ENCODE measurements at places on chromosomes 16 and 17.

GRCh38 chr17:40560592-40561293, 4.5 kb downstream of the CCR7 start:
- DNase-seq = peak; percentile 89

DNA sequence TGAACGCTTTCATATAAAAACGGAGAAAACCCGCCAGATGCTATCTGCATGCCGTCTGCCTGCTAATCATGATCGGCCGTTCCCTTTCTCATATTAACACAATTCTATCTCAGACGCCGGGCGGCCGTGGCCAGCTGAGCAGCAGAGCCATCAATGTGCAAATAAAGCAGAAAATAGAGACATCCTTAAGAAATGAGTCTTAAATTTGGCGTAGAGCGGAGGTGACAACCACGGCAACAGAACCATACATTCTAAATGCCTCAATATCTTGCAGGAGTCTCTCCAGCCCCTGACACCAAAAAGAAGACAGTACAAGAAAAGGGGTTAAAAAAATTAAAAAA, 2.7 kb upstream of the IRX5 start:
- DNase-seq = peak; percentile 59

- no peak for DNase-seq
Observed at GRCh38 chr17:65530523-65531255, 30.8 kb downstream of the AXIN2 start.

- DNase-seq = no peak
Observed at GRCh38 chr17:8371786-8372185, 4.7 kb downstream of the KRABD2 start.

DNA sequence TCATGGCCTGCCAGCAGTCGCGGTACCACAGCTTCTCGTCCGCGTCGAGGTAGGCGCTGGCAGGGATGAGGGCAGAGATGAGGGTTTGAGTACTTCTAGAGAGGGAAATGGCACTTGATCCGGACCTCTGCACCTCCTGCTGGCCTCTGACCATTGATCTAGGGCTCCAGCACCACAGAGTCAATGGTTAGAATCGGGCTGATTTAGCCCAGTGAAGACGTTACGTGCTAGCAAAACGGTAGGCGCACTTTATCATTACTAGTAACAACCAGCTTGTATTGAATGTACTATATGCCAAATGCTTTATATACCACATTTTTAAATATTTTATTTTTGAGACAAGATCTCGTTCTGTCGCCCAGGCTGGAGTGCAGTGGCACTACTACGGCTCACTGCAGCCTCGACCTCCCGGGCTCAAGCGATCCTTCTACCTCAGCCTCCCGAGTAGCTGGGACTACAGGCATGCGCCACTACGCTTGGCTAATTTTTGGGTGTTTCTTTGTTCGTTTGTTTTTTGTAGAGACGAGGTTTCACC, 526 bp downstream of the TSNAXIP1 start:
- no peak for DNase-seq

GRCh38 chr17:42386777-42387657, 1.2 kb downstream of the STAT3 start:
- peak; percentile 67 for DNase-seq

- peak; percentile 75 for DNase-seq
Observed at GRCh38 chr17:58317421-58318064, 11.1 kb downstream of the TSPOAP1 start.
